BJ (cell line): ENCODE measurements at places on chromosomes 16 and 17.

DNA sequence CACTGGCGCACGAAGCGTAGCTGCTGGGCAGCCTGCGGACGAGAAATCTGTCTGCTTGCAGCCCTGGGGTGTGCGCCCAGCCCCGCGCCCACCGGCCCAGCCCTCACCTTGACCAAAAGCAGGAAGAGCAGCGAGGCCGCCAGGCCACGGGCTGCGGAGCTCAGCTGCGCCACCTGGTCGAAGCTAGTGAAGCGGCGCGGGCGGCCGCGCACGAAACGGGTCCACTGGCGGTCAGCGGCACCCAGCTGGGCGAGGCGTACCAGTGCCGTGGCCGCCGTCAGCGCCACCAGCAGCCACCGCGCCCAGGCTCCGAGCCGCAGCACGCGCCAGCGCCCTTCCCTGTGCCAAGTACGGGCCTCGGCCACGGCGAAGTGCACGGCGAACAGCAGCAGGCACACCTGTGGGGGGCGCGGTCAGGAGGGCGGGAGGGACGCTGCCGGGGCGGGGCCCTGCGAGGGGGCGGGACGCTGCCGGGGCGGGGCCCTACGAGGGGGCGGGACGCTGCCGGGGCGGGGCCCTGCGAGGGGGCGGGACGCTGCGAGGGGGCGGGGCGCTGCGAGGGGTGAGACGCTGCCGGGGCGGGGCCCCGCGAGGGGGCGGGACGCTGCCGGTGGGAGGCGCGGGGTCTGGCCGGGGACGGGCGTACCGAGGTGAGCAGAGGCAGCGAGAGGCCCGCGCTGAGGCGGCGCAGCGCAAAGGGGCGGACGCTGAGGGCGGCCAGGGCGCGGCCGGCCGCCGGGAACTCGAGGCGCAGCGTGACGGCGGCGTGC, 43.2 kb downstream of the TSC2 start:
- DNase-seq = no peak

GRCh38 chr16:80449392-80449791, 91.4 kb upstream of the DYNLRB2 start:
- no peak for DNase-seq

DNA sequence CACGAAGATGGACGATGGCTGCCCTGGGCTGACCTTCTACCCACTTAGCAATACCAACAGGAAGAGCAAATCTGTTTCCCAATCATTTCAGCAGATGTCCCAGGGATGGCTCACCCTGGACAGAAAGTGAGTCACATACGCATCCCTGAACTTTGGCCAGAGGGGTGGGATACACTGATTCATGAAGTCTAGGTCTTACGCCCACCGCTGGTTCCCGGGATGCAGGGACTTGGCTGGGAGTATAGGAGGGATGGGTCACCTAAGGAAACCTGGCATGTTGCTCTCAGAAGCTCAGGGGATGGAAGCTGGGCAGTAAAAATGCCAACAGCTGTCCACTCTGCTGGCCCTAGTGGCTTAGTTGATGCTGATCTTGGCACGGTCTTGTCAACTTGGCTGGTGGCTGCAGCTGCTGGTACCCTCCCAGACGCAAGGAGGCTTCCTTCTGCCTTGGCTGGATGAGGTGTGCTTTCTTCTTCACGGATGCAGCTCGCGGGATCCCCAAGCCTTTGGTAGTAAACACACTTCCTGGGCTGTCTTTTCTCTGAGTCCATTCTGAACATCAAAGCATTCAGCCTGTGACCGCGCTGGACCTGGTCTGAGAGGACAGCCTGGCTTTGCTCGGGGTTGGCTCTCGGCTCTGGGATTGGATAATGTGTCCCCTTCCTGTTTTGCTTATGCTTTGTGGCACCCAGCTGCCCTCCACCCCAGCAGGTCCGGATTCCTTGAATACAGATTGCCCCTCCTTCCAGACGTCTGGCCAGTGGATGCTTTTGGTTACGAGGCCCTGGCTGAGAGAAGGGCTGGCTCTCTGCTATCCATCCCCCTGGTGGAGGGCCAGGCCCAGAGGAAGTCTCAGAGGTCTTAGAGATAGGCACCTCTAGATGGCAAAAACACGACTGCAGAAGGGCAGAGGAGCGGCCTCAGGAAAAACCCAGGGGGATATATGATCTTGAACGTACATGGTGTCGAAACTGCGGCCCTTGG, 71.5 kb downstream of the RAP1GAP2 start:
- DNase-seq = peak; percentile 62

DNA sequence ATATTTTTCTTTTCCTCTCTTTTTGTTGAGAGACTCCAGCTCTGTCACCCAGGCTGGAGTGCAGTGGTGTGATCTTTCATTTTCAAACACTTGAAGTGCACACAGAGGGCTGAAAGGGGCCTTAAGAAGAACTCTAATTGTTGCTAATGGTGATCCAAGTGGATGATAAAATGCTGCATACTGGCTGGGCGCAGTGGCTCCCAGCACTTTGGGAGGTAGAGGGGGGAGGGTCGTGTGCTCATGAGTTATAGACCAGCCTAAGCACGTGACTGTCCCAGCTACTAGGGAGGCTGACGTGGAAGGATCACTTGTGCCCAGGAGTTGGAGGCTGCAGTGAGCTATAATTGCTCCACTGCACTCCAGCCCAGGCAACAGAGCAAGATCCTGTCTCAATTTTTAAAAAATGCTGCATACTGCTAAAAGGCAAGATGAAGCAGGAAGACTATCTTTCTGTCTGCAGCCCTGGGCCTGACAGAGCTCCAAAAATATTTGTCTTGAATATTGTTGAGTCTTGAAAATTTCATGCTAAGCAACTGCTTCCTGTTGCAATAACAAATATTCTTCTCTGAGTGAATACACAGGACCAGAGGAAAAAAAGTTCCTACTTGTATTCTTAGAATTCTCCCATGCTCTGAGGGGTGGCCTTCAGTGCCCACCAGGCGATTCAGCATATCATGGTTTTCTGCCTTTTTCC, 63.7 kb upstream of the AKTIP start:
- no peak for DNase-seq

- DNase-seq = no peak
Observed at GRCh38 chr16:3536851-3537250, 36.0 kb downstream of the CLUAP1 start.

GRCh38 chr16:83402160-83402814, 405.5 kb upstream of the HSBP1 start:
- no peak for DNase-seq

- DNase-seq = no peak
Observed at GRCh38 chr16:51057102-51057793, 93.8 kb downstream of the SALL1 start.

DNA sequence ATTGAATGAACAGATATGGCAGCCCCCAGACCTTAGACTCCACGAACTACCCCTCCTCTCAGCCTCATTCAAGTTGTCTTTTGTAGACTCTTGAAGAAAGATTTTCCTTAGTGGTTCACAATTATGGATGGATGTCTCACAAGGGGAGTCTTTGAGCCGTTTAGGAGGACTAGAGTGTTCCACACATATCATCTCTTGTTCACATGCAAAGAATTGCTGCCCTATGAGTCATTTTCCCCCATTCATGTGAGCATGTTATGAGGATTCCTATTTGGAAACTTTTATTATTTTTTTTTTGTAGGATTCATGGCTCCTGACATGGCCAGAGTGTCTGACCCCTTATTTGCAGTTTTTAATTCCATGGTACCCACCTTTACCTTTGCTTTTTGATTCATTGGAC, 237.1 kb downstream of the SHISA9 start:
- no peak for DNase-seq

- no peak for DNase-seq
Observed at GRCh38 chr16:1788095-1788707, 5.3 kb downstream of the IGFALS start.
